ENCODE measurements at places on chromosomes 1 and 21.
A peak's percentile ranks its signal among the peaks of the same experiment; 100 is the strongest.

- no peak for DNase-seq
Observed at GRCh38 chr1:19532519-19532918, 47.2 kb upstream of the CAPZB start.

- no peak for DNase-seq
Observed at GRCh38 chr1:83818916-83819315, 180.0 kb downstream of the TTLL7 start.

GRCh38 chr1:180213401-180214170, 16.5 kb upstream of the LHX4 start:
- DNase-seq: peak; percentile 38

GRCh38 chr1:7885513-7886404, 32.9 kb upstream of the UTS2 start:
- peak; percentile 78 for DNase-seq

DNA sequence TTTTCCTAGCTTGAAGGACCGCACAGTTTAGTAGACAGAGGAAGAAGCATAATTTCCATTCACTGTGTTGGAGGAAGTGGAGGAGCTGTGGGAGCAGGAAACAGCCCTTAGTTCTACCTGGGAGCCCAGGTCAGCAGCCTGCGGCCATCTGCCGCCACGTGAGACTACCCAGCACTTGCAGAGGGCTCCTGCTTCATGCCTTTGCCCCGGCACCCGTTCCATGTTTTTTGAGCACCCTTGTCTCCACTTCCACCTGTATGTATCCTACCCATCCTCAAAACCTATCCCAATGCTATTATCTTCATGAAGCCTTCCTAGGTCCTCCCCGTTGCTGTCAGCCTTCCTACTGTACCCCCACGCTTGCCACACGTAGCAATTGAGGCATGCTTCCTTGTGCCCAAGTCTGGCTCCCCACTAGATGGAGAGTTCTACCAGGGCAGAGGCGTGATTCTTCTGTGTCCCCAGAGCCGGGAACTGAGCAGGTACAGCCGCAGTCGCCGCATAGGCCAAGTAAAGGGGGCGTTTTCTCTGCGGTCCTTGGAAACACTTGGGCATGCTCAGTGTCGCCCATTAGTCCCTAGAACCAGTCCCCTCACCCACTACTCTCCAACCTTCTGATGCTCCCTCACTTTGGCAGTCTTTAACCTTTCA, 1.9 kb downstream of the SLC6A9 start:
- DNase-seq: no peak

DNA sequence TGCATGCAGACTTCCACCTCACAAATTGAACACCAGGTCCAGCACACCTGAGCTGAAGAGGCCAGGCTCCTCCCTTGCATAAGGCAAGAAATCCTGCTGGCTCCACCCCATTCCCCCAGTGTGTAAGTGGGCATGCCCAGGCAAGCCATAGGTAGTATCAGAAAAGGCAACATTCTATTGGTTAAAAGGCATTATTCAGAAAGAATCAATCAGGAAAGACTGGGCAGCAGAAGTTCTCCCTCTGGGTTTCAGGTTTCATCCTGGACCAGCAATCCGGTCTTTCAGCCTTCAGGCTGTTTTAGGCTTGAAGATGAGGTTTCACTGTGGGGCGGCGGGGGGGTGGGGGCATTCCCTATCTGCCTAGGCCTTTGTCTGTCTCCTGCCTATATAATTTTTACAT, 42.0 kb upstream of the LHX8 start:
- DNase-seq: peak; percentile 81

- DNase-seq: peak; percentile 21
Observed at GRCh38 chr1:41359211-41360073, 1.8 kb upstream of the FOXO6 start.

Measured in RWPE2 (cell line).